Fibroblast of skin of abdomen (primary cell): ENCODE measurements at places on chromosomes 1 and 21.

- DNase-seq = no peak
Observed at GRCh38 chr1:202804126-202804525, 4.1 kb downstream of the KDM5B start.

DNA sequence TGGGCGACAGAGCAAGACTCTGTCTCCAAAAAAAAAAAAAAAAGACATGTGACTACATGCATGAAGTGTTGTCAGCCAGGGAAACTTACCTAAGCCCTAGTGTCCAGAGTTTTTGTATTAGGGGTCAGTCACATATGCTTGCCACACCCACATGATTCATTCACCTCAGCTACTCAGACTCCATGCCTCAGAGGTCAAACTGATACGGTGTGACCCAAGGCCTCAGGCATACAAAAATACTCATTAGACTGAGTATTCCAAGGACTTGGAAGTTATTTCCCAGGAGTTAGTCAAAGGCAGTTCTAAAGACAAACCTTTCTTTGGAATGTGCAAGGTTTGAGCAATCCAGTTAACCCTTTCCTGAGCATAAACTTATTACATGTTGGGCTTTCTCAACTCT lies 6.3 kb upstream of the TRIM33 start:
- no peak for DNase-seq

GRCh38 chr1:60035921-60036320 lies 37.6 kb downstream of the C1orf87 start:
- DNase-seq = no peak

GRCh38 chr1:92352856-92353255 lies 54.0 kb downstream of the RPAP2 start:
- DNase-seq = no peak

DNA sequence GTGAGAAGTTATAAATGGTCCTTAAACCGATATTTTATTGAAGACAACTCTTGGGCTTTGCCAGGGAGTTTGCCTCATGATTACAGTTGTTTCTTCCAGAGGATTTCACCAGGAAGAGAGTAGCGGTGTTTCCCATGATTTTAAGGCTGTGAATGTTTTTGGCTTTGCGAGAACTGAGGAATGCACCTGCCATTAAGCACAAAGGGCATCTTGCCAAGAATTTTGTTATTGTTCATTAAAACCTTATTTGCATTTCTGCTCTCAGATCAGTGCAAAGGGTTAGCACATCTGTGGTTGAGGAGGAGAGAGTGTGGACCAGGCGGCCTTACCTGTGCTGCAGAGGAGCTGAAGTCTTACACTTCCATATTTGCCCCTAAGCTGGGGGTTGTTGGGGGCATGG lies 13.8 kb downstream of the CNIH3 start:
- no peak for DNase-seq

DNA sequence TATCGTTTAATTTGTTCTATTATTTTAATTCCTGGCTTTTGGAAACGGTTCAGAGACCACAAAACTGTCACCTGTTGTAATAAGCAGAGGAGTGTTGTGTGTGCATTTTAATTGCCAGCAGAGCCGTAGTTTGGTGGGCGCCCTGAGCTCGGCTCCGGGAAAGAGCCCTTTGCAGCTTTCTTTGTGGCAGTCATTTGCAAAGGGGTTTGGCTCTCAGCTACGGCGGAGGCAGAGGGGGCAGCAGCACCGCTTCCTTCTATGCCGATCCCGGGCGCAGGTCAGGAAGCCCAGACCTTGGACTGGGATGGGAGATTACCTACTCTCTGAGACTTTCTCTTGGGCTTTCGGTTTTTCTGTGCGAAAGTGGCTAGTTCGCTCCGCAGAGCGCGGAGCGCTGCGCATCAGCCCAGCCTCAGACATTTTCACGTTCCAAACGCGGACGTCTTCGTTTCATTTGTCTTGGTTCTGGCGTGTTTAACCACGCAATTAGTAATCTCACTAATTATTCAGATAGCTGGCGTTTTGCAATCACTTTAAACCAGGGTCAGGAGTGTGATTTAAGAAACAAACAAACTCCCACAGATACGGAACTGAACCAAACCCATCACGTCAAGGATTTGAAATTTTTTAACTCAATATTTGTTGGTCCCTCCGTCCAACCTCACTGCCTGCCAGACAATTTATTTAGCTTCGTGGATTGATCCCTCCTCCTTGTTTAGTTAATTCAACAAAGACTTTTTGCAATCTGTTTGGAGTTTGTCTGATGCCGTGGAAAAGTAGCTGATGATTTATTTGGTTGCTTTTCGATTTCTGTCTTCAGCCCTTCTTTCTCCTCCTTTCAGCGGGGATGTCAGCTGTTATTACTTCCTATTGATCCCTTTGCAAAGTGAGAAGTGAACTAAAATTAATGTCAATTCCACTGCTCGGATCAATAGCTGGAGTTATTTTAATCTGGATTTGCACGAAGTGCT lies 3.9 kb downstream of the RNF220 start:
- no peak for DNase-seq

- peak; percentile 10 for DNase-seq
Observed at GRCh38 chr1:9529190-9529589, 10.1 kb upstream of the SLC25A33 start.

- DNase-seq = no peak
Observed at GRCh38 chr1:156643778-156644092, 1.8 kb downstream of the BCAN start.
